Mucosa of gallbladder (tissue), 1 donor: ENCODE measurements at places on chromosomes 1 and 21.

DNA sequence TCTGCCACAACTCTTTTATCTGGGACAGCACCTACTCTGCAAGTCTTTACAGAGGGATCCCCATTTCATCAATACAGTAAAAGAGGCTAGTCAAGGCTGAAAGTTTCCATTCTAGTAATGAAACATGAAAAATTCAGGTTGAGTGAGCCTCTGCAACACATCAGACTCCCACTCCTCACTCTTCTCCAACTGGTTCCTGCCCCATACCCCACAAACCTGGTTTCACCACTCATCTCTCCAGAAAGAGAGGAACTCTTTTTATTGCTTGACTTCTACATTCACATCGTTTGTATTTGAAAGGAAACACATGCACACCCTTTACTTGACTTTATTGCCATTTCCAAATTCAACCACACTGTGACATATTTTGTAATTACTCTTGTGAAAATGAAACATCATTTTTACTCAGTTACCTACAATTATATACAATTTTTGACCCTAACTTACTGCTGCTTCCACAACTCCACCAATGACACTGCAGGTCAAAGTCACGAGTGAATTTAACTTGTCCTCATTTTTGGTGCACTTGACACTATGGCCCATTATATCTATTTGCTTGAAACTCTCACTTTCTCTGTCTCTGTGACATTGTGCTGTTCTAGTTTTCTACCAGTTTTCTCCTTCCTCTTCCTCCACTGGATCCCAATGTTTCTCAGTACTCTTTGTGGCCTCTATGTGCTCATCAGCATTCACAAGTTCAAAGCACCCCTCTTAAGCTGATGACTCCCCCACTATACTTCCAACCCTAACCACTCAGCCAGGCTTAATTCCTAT is 8.0 kb downstream of the STX6 start:
- DNase-seq, result no peak

GRCh38 chr1:161398900-161399256 is 31.2 kb upstream of the CFAP126 start:
- DNase-seq, result no peak

- DNase-seq, result no peak
Observed at GRCh38 chr21:34078915-34079314, 5.5 kb downstream of the MRPS6 start.

DNA sequence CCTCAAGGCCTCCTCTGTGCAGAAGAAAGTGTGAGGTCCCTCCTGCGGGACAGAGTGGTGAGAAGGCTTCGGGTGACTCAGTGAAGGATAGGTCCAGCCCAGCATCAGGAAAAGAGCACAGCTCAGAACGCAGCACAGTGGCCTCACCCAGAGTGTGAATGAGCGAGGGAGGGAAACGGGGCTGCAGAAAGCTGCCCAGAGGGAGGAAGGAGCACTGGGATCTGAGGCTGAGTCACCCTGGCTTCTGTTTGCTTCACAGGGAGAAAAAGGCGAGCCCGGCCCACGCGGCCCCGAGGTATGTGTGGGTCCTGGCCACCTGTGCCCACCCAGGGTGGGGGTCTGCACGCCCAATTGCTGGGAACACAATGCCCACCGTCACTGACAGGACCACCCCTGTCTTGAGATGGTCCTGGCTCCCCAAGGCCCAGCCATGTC is 24.3 kb downstream of the COL6A2 start:
- DNase-seq, result no peak

- no peak for DNase-seq
Observed at GRCh38 chr1:43279666-43280065, 5.7 kb downstream of the C1orf210 start.

DNA sequence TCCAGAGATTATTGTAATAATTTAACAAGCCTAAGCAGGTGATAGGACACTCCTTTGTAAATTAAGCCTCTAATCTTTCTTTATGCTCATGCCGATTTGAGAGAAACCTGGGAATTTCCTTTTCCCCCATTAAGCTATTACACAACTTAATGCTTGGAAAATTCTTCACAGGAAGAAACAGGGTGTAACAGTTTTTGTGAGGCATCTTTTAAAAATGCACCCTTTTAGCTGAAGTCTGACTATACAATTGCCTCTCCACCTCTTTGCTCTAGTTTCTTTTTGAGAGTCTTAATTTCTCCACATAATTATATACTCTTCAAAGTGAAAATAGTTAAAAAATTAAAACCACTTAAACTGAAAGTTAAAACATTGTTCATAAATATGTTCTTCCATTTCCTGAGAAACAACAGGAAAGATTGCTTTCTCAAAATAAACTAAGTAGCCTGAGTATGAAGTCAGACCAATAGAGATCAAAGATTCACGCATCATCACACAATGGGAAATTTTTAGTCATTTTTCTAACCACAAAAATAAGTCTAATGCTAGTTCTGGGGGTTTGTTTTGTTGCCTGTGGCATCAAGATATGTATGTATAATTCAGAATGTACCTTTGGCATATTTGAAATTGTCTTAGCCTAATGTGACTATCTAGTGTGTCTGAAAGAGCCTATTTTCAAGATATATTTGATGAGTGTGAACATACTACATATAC is 34.7 kb downstream of the LRRC8D start:
- no peak for DNase-seq

GRCh38 chr1:192763756-192764155 is 45.1 kb upstream of the RGS2 start:
- DNase-seq, result no peak

GRCh38 chr1:1345384-1345783 is 3.8 kb downstream of the DVL1 start:
- no peak for DNase-seq

- DNase-seq, result no peak
Observed at GRCh38 chr1:19029191-19030085, 73.0 kb upstream of the IFFO2 start.

DNA sequence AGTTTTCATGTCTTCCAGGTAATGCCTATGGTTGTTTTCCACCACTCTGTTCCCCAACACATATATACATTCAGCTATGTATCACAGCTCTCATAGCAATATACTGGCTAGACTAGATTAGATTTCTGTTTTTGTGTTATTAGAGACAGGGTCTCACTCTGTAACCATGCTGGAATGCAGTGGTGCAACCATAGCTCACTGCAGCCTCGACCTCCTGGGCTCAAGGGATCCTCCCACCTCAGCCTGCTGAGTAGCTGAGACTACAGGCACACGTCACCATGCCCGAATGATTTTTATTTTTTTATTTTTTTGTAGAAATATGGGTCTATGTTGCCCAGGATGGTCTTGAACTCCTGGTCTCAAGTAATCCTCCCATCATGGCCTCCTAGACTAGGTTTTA is 37.7 kb downstream of the SYNJ1 start:
- no peak for DNase-seq
